Neural crest cell (in vitro differentiated cells): ENCODE measurements at places on chromosomes 1 and 21. TPM values are rescaled to one million over a fixed set of nuclear protein-coding genes. Genes with fewer than 3 reads are reported as not detected.

CYP4X1 gene
- total RNA-seq = 0.36 and 0.42 TPM in 2 replicates

SPRR1A gene
- not detected in 2 replicates for total RNA-seq

ADAMTS1 gene
- total RNA-seq = 31.9 and 35.9 TPM in 2 replicates

FBXO2 gene
- total RNA-seq = 0.30 and 0.61 TPM in 2 replicates

VSIG8 gene
- total RNA-seq = not detected in 2 replicates

CA6 gene
- not detected in 2 replicates for total RNA-seq

BNIPL gene
- total RNA-seq = 0.79 and 1.1 TPM in 2 replicates

CD1D gene
- not detected in 2 replicates for total RNA-seq

TFF3 gene
- total RNA-seq = not detected in 2 replicates

RGS1 gene
- total RNA-seq = not detected in 2 replicates

B3GALT2 gene
- total RNA-seq = 0.66 and 0.84 TPM in 2 replicates

FCN3 gene
- not detected in 2 replicates for total RNA-seq

FCRL5 gene
- total RNA-seq = not detected in 2 replicates

C1orf116 gene
- 0.30 and 0.37 TPM in 2 replicates for total RNA-seq

NUP210L gene
- 0.05 TPM in 1 of 2 replicates, not detected in the other for total RNA-seq

HSPA6 gene
- total RNA-seq = not detected in 2 replicates

GNAT2 gene
- not detected in 2 replicates for total RNA-seq

MX2 gene
- not detected in 2 replicates for total RNA-seq
